ENCODE measurements at places on chromosomes 12 and 14.

DNA sequence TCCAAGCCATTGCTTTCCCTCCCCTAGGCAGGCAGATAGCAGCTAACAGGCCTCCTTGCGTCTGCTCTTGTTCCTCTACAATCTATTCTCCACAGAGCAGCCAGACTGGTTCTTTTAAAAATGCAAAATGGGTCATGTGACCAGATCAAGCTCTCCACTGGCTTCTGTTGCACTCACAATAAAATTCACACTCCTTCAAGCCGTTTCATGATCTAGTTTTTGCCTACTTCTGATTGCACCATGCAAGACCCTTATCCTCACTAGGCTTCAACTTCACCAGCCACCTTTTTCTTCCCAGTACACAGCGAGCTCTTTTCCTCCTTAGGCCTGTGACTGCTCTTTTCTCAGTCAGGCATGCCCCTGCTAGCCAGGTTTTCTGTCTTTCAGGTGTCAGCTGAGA is 6.1 kb upstream of the KRAS start:
- no peak for DNase-seq

DNA sequence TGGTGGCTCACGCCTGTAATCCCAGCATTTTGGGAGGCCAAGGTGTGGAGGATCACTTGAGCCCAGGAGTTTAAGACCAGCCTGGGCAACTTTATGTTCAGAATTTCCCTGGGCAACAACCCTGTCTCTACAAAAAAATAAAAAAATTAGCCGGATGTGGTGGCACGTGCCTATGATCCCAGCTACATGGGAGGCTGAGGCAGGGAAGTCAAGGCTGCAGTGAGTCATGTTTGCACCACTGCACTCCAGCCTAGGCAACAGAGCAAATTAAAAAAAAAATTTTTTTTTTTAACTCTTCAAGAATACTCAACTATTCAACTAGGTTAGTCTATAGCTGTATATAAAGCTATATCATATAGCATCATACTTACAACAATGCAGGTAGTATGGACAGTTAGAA is 113.0 kb downstream of the RALGAPA1 start:
- no peak for DNase-seq

- DNase-seq = no peak
These were observed 131.9 kb upstream of the CLEC14A start for GRCh38 chr14:38387821-38388220.

DNA sequence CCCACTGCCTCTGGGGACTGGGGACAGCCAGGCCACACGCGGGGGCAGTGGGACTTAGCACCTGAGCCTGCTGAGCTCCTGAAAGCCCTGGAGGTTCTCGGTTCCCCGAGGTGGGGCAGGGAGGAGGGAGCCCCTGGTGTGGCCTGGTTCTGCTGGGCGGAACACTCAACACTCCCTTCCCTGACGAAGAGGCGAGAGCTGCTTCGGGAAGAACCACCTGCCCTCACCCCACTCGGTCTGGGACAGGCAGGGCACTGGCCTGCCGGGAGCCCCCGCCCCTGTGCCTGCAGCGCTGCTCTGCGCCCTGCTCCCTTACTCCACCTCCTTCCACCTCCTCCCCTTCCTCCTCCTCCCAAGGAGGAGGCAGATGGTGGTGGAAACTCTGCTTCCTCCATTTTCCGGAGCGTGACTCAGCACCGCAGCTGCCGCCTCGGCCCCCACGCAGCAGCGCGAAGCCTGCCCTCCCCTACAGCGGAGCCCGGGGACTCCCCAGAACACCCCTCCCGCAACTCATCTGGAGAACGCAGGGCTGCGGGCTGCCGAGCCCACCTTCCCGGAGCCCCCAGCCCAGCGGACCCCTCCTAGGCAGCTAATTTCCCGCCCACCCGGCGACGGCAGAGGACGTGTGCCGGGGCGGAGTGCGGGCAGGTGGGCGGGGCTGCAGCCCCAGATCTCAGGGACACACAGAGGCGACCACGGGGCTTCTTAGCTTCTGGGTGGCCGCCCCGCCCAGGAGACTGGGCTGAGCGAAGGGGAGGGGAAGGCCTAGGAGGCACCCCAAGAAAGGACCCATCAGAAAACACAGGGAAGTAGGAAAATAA is 11.7 kb upstream of the INF2 start:
- DNase-seq = no peak

DNA sequence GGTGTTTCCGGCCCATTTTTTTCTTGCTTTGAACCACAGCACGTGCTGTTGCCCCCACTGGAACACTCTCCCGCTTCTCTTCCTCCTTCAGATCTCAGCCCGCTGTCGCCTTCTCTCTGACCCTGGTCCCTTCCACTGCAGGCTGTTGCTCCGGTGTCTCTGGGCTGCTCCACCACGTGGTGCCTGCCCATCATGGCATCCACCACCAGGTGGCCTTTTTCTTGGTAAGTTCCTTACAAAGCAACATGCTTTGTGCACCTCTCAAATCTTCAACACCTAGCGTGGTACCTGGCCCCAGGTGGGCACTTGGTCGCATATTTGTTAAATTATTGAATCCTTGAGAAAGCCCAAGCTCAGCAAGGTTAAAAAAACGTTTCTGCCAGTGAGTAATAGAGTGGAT is 19.1 kb downstream of the TUNAR start:
- no peak for DNase-seq

- no peak for DNase-seq
These were observed 253.3 kb upstream of the DIO2 start for GRCh38 chr14:80464531-80465149.

- DNase-seq = no peak
These were observed 46.2 kb upstream of the BEGAIN start for GRCh38 chr14:100633406-100633805.

- no peak for DNase-seq
These were observed 70.0 kb upstream of the BMP4 start for GRCh38 chr14:54026671-54027070.

GRCh38 chr12:93318720-93319522 is 58.8 kb upstream of the NUDT4 start:
- peak; percentile 11 for DNase-seq

- no peak for DNase-seq
These were observed 97.5 kb downstream of the CRACR2A start for GRCh38 chr12:3655328-3655900.

DNA sequence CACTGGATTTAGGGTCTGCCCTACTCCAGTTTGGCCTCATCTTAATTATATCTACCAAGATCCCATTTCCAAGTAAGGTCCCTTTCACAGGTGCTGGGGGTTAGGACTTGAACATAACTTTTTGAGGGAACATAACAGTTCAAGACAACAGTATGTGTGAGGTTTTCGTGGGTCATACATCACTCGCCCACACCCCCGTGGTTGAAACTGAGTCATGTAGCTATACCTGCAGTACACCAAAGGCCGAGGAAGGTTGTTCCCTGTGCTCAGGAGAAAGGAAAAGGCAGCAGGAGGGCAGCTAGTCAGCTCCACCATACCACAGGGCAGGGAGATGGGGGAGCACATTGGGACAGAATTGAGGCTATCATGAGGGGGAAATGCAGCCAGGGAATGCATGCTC is 167.0 kb downstream of the PPM1H start:
- no peak for DNase-seq

DNA sequence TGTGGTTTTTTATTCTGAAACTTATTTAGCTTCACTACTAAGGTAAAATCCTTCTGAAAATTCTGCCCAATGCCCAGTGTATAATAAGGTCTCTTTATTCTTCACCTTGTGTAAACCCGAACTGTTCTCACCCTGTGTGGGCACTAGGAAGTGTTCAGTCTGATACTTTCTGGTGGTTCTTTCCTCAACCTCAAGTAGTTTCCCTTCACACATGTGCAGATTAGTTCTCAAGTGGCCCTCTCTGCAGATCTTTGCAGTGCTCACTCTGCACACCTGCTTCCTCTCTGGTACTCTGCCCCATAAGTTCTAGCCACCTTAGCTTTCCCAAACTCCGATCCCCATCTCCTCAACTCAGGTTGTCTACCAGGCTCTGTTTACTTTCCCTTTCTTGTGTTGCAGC is 61.6 kb downstream of the RAD51B start:
- no peak for DNase-seq

DNA sequence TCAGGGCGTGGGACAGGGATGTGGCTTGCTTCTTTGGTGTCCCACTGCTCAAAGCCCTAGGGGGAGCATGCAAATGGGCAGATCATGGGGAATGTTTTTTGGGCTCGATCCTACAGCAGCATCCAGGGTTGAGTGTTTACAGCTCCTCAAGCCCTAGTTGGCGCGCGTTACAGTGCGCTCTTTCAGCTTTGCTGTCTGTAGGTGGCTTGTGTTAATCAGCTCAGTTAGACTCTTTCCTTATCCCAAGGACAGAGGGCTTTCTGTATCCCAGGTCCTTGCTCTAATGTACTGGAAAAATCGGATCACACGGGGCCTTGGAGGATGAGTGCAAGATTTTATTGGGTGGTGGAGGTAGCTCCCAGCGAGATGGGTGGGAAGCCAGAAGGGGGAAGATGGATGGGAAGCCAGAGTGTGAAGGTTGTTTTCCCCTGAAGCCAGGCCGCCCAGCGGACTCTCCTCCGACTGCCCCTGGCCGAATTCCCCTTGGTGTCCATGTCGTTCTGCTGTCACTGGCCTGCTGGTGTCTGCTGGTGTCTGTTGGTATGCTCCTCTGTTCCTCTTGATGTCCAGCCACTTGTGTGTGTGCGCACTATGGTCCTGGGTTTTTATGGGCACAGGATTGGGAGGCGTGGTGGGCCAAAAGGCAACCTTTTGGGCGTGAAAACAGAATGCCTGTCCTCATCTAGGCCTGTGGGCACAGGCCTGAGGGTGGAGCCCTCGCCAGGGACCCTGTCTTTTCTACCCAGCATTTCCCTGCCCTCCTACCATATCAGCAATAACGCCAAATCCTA is 10.7 kb upstream of the TXNRD1 start:
- DNase-seq = no peak

- no peak for DNase-seq
These were observed 19.3 kb downstream of the SLC25A3 start for GRCh38 chr12:98612696-98613334.

DNA sequence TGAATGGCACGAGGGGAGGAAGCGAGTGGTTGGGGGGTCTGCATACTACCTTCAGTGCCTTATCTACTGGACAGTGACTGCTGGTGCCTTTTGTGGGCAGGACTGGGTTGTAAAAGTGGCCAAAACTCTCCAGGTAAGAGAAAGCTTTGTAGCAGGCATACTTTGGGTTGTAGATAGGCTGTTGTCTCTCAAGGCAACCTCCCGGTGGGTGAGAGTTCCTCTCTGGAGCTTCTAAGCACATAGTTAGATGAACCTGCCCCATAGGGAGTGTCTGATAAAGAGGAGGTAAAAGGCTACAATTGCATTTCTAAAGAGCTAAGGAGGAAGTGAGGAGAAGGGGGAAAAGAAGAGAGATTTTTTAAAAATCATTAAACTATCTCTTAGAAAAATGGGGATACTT is 4.2 kb upstream of the DAD1 start:
- no peak for DNase-seq

DNA sequence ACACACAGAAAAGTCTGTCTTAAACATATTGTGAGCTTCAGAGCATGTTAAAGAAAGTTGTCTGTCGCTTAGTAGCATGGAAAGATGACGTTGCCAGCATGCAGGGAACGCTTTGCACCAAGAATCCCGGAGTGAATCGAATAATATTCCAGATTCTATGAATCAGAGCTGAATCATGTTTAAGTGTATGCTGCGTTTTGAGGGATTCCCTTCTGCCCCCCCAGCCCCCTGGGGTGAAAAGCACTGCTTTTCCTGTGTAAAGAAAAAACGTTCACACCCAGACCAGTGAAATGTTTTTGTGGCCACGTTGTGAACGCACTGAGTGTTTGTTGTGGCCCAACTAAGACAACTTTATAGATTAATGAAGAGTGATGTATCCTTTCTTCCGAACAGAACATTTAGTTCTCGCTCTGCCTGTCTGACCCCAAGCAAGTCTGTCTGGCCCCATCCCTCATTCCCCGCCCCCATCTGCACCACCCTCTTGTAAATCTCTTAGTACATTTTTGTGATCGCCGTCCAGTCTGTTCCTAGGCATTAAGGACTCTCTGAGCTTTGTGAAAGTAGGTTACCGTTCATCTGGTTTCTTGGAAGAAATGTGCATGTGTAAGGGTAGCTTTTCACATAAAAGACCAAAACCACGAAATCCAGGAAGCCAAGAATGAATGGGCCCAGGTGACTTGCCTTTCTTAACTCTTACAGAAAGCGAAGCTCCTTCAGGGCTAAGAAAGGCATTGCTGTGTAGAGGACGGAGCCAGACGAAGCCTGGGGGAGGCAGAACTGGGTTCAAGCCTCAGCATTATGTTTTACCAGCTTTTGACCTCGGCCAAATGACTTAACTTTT is 103.0 kb downstream of the SAMD4A start:
- no peak for DNase-seq

DNA sequence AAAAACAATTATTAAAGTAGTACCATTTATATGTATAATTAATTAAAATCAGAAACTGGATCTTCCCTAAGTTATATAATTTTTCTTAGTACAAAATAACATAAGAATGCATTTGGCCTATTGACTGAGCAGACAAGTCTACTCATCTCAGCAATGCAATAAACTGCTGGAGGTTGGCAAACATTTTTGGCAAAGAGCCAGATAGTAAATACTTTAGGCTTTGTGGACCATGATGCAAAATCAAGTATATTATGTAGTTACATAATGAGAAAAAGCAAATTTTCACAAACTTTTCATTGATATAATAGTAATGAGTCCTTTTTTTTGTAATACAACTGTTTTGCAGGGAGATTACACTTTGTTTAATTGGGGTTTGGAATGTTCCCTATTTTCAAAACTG is 30.9 kb downstream of the ERGIC2 start:
- DNase-seq = peak; percentile 12

DNA sequence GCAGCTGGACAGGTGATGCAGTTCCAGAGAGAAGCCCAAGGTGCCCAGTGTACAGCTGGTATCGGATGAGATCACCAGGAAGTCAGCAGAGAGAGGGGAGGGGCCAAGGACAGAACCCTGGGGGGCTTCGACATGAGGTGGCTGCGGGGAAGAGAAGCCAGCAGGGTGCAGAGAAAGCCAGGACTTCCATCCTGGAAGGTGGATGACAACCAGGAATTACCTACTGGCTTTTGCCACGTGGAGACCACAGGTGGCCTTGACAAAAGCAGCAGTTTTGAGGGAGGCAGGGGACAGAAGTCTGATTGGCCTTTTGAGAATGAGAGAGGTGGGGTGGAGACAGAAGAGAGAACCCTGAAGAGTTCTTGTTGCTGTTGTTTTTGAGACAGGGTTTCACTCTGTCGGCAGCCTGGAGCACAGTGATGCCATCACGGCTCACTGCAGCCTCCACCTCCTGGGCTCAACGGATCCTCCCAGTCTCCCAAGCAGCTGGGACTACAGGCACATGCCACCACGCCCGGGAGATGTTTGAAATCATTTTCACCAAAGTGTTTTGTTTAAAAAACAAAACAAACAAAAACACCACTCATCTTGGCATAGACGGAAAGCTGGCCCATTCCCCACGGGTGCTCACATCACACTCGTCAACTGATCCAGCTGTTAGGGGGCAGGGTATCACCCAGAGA is 35.2 kb downstream of the CDC42BPB start:
- DNase-seq = no peak

DNA sequence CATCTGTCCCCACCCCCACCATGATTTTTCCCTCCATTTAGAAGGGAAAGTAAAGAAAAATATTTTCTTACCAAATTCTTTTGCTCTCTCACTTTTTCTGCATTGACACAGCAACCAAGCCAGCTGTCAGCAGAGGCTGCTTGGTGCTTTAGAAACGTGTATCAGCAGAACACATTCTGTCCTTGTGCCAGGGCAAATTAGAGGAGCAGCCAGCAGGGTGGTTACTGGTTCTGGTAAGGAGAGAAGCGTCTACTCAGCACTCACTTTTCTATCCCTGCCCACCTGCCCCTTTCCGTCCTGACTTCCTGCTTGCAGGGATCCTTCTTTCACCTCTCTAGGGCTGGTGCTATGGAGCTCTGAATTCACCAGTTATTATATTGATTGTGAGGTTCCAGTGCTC is 327.5 kb upstream of the PDE3A start:
- no peak for DNase-seq
